RPMI8226 (cell line): ENCODE measurements at places on chromosomes 2 and 18.

- no peak for DNase-seq
Observed at GRCh38 chr18:71808616-71809015, 735.5 kb downstream of the CBLN2 start.

DNA sequence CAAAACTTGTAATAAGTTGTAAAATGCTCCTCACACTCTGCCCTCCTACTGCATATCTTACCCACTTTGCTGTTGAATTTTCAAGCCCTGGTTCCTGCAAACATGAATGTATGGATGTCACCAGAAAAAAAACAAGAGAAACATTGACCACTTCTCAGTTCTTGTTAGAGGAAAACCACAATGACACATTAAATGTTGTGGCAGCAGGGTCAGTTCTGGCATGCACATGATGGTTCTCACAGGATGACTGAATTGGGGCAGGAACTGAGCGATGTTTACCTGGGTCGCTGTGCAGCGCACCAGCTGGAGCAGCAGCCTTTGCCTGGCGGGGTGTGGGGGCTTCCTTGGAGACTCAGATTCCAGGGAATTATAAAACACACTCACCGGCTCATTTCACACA lies 14.0 kb upstream of the PRKCE start:
- peak; percentile 52 for DNase-seq

GRCh38 chr2:30110773-30111172 lies 36.0 kb upstream of the YPEL5 start:
- DNase-seq: no peak

- no peak for DNase-seq
Observed at GRCh38 chr2:214492152-214492551, 81.3 kb downstream of the VWC2L start.

DNA sequence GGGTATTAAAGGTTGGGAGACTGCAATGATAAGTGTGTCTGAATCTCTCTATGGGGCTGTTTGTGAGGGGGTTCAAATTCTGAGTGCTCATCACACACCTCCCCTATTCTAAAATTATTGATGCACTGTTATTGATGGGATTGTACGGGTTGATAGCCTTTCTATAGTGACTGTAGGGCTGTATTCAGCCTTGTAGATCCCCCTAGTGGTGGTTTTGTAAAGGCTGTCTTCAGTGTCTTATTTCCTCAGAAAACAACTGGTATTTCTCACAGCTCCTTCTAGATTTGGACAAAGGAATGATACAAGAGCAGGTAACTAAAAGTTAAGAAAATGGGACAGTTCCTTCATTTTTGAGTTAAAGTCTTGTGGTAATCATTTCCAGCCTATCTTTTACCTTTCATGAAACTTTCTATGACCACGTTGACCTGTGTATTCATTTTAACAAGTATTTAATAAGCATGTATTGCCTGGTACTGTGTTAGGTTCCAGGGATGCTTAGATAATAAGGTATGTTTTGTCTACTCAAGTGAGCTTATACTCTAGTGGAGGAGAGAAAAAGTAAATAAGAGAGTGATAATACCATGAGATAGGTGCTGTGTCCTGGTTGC lies 21.2 kb downstream of the SMAD4 start:
- peak; percentile 74 for DNase-seq

DNA sequence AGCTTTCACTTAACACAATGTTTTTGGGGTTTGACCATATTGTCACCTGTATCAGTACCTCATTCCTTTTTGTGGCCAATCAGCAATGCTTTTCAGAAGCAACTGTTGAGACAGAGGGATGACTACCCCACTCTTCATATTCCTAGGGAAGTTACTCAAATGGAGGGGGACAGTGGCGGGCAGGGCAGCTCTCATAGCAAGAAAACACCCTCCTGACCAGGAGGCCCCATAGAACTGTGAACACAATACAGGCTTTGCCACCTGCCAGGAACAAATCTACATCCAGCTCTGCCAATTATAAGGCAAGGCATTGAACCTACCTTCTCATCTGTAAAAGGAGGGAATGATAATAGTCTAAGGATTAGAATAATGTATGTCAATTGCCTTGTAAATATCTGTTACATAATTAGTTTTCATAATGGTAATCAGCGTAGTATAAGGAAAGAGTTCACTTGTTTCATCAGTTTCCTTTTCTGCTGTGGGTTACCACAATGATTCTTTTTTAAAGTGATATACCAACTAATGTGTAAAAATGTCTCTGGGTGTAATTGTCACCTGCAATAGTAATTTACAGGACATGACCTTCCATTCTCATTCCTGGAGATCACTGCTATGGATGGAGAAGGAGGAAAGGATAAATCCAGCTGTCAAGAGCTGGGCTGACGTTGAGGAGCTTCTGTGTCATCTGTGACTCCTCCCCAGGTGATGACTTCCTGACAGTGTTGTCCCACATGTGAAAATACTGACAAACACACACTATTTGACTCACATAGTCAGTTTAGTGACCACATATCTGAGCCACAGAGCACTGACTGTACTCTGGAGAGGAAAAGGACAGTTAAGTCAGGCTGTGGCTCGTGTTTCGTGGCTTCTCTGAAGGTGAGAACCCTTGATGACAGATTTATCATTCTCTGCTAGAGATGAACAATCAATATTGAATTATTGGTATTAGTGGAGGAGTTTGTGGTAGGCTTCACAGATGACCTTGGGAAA lies 13.5 kb downstream of the ALPK2 start:
- no peak for DNase-seq

- peak; percentile 79 for DNase-seq
Observed at GRCh38 chr2:37671009-37671815, at the start of gene CDC42EP3. Gene CDC42EP3, minus strand, starts transcription at chr2:37671642. Its CDS starts 25,055 bp downstream, at chr2:37646587.

GRCh38 chr18:35153609-35154272 lies 87.1 kb upstream of the ZNF397 start:
- peak; percentile 5 for DNase-seq

DNA sequence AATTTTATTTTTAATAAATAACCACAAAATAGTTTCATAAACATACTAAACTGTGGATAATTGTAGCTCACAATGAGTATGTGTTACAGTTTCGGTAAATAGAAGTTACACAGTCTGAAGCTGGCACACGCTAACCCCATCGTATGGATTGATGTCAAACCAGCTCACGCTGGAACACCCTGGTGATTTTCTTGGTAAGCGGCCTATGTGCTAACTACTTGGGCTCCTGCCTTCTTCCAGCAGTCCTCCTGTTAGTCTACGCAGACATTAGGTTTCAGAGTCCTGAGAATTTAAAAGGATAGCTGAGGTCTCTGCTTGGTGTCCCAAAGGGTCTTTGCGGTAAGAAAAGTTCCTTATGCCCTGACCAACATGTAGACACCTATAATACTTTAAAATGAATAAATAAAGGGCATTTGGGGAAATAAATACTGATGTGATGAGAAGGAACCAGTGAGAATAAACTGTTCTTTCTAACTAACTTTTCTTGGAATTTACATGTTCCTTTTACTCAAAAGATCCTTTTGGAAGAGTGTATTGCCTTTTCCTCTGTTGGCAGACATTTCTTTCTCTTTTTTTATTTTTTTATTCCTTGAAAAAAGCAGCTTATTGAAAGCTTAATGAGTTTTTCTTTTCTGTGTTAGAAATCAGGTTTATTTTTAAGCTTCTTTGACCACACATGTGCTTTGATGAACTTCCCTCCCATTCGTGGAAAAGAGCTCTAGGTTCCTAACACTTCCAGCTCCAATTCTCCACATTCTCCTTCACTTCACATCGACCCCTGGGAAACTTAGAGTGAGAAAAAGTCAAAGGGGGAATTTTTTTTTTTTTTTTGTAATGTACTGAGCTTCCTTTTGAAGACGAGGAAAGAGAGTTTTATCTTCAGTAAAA lies 322.2 kb downstream of the IRS1 start:
- DNase-seq: no peak

GRCh38 chr2:12240206-12240605 lies 476.5 kb upstream of the TRIB2 start:
- DNase-seq: no peak

DNA sequence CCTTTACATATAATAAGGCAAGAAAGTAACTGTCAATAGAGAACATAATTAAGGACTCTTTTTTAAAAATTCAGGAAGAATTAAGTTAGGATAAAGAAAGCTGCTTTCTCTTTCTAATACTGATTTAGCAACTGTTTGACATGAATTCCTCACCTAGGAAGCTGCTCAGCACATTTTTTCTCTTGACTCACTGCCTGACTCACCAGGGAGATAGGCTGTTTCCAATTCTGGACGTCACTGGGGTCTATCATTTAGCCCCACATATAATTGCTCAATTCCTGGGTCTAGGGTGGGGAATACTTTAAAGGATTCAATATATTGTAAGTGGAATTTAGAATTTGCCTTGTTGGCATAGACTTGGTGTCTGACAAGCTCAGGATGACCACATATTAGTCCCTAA lies 50.8 kb upstream of the UGP2 start:
- no peak for DNase-seq

DNA sequence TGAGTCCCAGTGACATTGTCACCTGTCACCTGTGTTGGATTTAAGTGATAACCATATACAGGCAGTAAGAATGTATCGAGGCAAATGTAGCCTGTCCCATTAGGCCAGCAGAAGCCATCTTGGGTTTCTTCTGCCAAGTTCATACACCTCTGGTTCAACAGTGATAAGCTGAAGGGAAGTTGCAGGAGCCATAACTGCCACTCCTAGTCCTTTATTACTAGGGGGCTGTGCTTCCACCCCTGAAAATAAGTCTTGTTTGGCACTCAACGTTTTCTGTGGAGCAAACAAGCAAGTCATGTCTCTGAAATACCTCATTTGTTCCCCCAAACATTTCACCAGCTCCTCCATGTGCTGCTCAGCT lies 58.1 kb upstream of the ALPP start:
- no peak for DNase-seq

DNA sequence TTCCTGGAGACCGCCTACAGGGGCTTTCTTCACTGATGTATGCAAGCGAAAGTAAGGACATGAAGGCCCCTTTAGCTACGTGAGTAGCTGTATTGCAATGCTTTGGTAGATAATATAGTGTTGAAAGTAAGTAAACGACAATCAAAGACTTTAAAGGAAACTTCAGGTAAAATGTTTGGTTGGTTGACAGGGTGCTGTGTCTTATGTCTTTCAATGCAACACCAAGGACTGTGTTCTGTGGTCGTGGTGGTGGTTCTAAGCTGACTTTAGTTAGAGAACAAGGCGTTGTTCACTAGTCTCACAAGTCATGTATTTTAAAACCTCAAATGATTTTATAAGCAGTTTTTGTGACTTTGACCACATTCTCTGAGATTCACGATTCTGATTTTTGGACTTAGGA lies 58.0 kb upstream of the CABYR start:
- DNase-seq: no peak

DNA sequence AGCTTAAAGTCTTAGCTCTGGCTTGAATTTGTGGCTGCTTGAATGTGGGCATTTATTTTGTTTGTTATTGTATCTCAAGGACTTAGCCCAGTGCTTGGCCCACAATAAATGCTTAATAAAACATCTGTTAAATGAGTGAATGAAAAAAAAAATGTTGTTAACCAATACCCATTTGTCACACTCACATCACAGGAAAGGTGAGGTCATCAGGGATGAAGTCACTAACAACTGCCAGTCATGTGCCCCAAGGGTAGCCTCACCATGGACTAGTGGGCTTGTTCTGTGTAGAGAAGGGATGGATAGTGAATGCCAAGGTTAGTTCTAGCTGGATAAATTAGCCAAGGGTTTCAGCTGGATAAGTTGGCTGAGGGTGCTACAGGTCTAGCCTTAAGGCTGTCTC lies 3.0 kb downstream of the NRBP1 start:
- DNase-seq: no peak

GRCh38 chr18:57555134-57555533 lies 31.4 kb downstream of the FECH start:
- no peak for DNase-seq

DNA sequence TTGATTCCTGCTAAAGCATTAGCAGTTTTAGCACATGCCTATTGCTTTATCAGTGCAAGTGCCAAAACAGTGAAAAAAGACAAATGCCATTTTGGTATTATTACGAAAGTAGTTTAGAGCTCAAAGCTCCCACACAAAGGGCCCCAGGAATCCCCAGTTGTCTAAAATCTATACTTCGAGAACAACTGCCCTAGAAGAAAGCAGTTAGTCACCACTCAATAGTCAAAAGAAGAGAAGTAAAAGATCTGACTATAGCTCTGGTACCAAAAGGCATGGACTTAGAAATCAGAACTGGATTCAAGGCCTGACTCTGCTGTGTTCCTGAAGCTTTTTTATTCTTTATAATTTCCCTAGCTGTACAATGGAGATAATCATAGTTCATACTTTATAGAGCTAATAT lies 21.8 kb downstream of the SCN3A start:
- no peak for DNase-seq

DNA sequence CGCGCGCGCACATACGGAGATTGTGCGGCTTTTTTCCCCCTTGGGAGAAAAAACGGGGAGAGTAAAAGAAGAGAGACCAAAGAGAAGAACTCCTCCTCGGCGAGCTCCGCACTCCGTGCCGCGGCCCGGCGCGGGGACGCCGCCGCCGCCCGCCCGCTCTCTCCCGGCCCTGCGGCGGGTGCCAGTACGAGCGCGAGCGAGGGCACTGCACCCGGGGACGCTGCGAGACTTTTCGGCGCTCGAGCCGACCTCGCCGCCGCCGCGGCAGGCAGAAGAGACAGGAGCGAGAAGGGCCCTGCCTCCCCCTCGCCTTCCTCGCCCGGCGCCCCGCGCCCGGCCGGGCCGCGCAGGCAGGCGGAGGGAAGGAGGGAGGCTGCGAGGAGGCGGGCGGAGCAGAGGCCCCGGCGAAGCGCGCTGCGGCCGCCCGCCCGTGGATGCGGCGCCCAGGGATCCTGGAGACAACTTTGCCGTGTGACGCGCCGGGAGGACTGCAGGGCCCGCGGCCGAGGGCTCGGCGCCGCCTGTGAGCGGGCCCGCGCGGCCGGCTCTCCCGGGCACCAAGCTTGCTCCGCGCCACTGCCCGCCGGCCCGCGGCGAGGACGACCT lies 857 bp upstream of the INHBB start:
- peak; percentile 39 for DNase-seq

- no peak for DNase-seq
Observed at GRCh38 chr2:158731386-158731785, 63.7 kb upstream of the DAPL1 start.
